Mucosa of gallbladder (tissue), 1 donor: ENCODE measurements at places on chromosomes 2 and 18. TPM values are rescaled to one million over a fixed set of nuclear protein-coding genes. Genes with fewer than 3 reads are reported as not detected.

DNA sequence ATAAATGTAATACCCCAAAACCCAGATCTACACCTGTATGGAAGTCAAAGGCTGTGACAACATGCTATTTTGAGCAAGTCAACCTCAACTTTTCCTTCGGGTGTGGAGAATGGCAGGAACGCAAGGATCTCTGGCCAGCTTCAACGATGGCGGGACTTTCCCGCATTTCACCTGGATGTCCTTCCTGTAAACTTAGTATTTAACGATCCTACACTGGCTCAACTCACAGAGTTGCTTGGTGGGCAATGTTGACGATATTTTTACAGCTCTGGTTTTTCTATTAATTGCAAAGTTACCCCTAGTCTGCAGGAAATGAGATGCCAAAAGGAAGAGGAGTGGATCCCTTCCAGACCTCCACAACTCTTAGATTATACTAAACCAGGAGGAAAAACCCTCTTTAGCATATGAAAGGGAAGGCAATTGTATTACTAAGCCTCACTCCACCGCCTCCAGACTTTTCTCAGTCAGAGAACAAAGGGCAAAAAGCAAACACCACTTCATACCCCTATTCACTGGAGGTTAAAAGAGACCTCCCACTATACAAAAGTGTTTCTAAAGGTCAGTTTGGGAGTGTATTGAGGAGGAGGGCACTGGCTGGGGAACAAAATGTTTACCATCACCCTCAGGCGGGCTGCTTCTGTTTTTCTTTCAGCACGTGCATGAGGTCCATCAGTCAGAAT is 56.5 kb upstream of the ACVR1 start:
- DNase-seq, result no peak

CDH20 gene
- not detected for total RNA-seq

- DNase-seq, result no peak
Observed at GRCh38 chr2:172287605-172288315, 139.6 kb upstream of the ITGA6 start.

RTP5 gene
- not detected for total RNA-seq

GKN2 gene
- not detected for total RNA-seq

POTEC gene
- total RNA-seq, result not detected

- DNase-seq, result no peak
Observed at GRCh38 chr2:7180638-7181370, 263.6 kb downstream of the RNF144A start.

DNA sequence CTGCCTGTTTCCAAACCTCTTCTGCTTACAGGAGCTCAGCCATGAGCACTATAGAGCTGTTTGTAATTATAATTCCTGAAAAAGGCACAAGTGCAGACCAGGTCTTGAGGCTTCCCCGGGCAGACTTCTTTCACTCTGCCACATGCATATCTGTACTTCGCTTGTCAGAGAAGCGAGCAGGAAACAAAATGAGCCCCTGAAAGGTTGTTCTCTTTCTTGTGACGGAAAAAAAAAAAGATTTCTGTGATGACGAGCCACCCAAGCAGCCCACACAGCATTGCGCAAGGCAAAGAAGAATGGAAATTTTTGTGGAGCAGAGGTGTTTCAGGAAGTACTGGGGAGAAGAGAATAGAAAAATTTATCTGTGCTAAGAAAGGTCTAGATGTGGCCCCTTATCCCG is 54.0 kb upstream of the LINC00305 start:
- no peak for DNase-seq

GRCh38 chr2:98736464-98736889 is 5.5 kb upstream of the MGAT4A start:
- no peak for DNase-seq

DNA sequence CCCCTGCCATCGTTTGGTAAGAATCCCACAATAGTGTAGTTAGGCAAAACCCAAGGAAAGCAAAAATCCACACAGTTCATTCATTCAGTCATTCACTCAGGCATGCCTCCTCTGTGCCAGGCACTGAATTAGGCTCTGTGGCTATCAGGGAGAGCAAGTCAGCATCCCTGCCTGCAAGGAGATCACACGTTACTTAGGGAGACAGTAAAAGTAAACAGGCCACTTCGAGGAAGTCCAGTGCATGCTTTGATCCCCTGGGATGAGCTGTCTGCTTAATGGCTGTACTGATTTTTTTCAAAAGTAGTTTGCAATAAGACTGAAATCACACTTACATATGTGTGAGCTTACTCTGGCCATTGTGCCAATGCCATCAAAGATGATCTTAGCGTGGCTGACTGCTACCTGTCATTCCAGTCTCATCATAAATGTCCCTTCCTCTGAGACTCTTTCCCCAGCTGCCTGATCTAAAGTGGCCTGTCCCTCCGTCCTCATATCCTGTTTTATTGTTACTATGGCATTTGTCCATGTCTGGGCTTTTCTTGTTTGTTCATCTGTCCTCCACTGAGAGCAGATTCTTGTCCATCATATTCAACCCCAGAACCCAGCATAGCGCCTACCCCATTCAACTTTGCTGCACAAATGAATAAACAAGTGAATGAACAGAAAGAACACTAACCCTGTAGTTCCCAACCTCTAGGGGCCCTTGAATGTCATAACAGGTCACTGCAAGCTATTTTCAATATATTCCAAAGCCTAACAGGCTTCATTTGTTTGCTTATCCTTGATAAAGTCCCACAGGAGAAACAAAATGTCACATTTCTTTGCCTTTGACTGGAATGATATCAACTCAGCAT is 84.1 kb downstream of the GALNT14 start:
- DNase-seq, result no peak

TOGARAM2 gene
- 3.5 TPM for total RNA-seq

CACNB4 gene
- total RNA-seq, result 1.8 TPM

DNA sequence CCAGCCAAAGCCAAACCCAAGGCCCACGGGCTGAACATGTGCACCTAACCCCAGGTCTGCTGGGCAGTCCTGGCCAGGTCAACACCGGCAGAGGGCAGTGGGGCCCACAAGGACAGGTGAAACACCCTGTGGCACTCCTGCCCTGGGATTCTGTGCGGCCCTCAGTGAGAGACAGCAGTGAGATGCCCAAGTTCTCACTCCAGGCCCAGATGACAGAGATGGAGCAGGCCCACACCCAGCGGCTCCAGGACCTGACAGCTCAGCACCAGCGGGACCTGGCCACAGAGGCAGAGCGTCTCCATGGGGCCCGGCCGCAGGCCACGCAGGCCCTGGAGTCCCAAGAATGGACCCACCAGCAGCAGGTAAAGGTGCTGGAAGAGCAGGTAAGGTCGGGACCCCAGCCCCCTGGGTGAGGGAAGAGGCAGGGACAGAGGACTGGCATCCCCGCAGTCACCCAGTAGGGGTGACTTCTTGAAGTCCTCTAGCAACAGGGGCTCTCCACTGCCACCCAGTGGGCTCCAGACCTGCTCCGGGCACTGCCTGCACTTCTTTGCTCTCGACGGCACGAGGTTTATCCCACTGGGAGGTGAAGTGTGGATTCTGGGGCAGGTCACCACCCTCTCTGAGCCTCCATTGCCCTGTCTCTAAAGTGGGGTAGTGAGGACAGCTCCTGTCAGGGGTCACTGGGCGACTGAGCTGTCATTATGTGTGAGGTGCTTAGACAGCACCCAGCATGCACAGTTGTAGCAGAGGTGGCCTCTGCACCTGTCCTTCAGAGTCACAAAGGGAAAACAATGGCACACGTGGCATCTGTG is 8.8 kb upstream of the SNED1 start:
- no peak for DNase-seq

- no peak for DNase-seq
Observed at GRCh38 chr2:226963528-226963927, 127.7 kb downstream of the RHBDD1 start.

GRCh38 chr18:26383454-26384270 is 157.4 kb downstream of the TAF4B start:
- DNase-seq, result no peak

GRCh38 chr2:481388-481787 is 193.5 kb upstream of the ALKAL2 start:
- DNase-seq, result no peak

DNA sequence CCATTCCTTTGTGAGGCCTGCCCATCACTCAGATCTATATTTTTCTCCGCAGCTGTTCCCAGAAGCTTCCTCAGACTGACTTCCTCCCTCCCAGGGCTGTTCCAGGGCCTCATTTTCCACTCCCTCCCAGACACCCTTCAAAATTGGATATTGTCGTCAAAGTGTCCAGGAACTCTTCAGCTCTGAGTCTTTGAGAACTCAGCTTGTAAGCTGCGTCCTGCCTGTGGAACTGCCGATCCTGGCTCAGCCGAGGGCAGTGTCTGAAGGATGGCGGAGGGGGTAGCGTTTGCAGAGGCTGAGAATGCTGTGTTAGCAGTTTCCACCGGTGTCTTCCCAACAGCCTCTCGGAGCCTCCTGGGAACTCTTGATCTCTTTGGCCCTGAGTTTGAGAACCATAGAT is 27.1 kb downstream of the NCK2 start:
- DNase-seq, result no peak

SESTD1 gene
- total RNA-seq, result 95.4 TPM

MAB21L4 gene
- total RNA-seq, result 2.8 TPM
